ENCODE measurements at places on chromosomes 4 and X. TPM values are rescaled to one million over a fixed set of nuclear protein-coding genes. Genes with fewer than 3 reads are reported as not detected.

SCD5 gene
- 22.9 TPM for total RNA-seq

PASD1 gene
- not detected for total RNA-seq

HPGD gene
- total RNA-seq: 37.2 TPM

ADAMTS3 gene
- total RNA-seq: 0.40 TPM

BRS3 gene
- total RNA-seq: not detected

LRIT3 gene
- total RNA-seq: 0.23 TPM

USP9X gene
- 90.5 TPM for total RNA-seq

H2BW2 gene
- total RNA-seq: 0.17 TPM

ARHGAP6 gene
- 12.0 TPM for total RNA-seq

CCDC158 gene
- total RNA-seq: 0.55 TPM

PAGE2B gene
- not detected for total RNA-seq

PCYT1B gene
- total RNA-seq: 0.32 TPM

PDCL2 gene
- total RNA-seq: not detected

CT45A5 gene
- not detected for total RNA-seq

SORBS2 gene
- 184 TPM for total RNA-seq

ZAR1 gene
- total RNA-seq: not detected

GAGE1 gene
- total RNA-seq: 0.49 TPM

PGAM4 gene
- total RNA-seq: not detected

ADGRG4 gene
- total RNA-seq: not detected

PIR gene
- 25.1 TPM for total RNA-seq

STOX2 gene
- 6.6 TPM for total RNA-seq

PGRMC1 gene
- 126 TPM for total RNA-seq

DNAAF6 gene
- not detected for total RNA-seq

TEC gene
- 3.8 TPM for total RNA-seq

TMEM31 gene
- total RNA-seq: not detected

SYNPO2 gene
- 735 TPM for total RNA-seq

KLHL13 gene
- total RNA-seq: 22.6 TPM

PRDM8 gene
- 4.1 TPM for total RNA-seq

All from mucosa of gallbladder (tissue), 1 donor.